ENCODE measurements at places on chromosomes 16 and 17. TPM values are rescaled to one million over a fixed set of nuclear protein-coding genes. Genes with fewer than 3 reads are reported as not detected.

Gene FBXO39
- 0.15 TPM for polyA plus RNA-seq

Gene KRT28
- polyA plus RNA-seq, result not detected

Gene SPATA32
- polyA plus RNA-seq, result not detected

Gene CDH1
- 22.8 TPM for polyA plus RNA-seq

Gene KRT24
- not detected for polyA plus RNA-seq
